ENCODE measurements at places on chromosomes 4 and X. TPM values are rescaled to one million over a fixed set of nuclear protein-coding genes. Genes with fewer than 3 reads are reported as not detected.

CTAG2 gene
- total RNA-seq, result not detected

MAP7D2 gene
- total RNA-seq, result under 0.01 TPM

HTN1 gene
- not detected for total RNA-seq

FAM241A gene
- total RNA-seq, result 2.3 TPM

DIPK2B gene
- total RNA-seq, result 1.0 TPM

TBC1D9 gene
- 13.8 TPM for total RNA-seq

P2RY4 gene
- total RNA-seq, result 0.13 TPM

APEX2 gene
- 15.3 TPM for total RNA-seq

IGSF1 gene
- 0.48 TPM for total RNA-seq

MBNL3 gene
- 3.8 TPM for total RNA-seq

RAI2 gene
- total RNA-seq, result 0.78 TPM

TCEAL7 gene
- 30.5 TPM for total RNA-seq

SHOX gene
- total RNA-seq, result not detected

GPR143 gene
- 3.6 TPM for total RNA-seq

PABPC4L gene
- total RNA-seq, result 3.6 TPM

TEX13B gene
- not detected for total RNA-seq
